ENCODE measurements at places on chromosomes 16 and 17. TPM values are rescaled to one million over a fixed set of nuclear protein-coding genes. Genes with fewer than 3 reads are reported as not detected.

Gene ARHGAP44
- 1.4 TPM for total RNA-seq

Gene AARS1
- total RNA-seq: 86.1 TPM

Gene SLC4A1
- total RNA-seq: not detected

Gene HIC1
- 97.1 TPM for total RNA-seq

DNA sequence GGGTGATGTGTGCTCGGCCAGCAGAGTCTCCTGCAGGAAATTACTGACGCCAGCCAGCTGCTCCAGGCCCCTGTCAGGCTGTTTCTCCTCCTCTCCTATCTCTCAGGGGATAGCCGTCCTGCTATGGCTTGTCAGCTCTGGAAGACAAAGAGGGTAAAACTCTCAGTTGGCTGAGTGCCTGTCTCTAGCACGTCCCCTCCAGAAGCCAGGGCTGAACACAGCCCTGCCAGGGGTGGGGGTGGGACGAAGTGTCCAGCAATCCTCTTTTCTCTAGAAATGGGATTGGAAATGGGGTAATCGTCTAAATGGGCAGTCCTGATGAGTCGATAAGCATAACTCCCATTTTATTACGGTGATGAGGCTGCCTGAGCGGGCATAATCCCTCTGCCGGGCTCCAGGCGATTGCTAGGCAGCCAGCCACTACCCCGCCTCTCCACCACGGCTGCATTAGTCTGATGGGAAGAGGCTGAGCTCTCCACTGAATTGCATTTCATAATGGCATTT lies 89.1 kb upstream of the GNAO1 start:
- DNase-seq: no peak

- DNase-seq: no peak
Observed at GRCh38 chr16:13913374-13914292, 6.3 kb upstream of the ERCC4 start.

DNA sequence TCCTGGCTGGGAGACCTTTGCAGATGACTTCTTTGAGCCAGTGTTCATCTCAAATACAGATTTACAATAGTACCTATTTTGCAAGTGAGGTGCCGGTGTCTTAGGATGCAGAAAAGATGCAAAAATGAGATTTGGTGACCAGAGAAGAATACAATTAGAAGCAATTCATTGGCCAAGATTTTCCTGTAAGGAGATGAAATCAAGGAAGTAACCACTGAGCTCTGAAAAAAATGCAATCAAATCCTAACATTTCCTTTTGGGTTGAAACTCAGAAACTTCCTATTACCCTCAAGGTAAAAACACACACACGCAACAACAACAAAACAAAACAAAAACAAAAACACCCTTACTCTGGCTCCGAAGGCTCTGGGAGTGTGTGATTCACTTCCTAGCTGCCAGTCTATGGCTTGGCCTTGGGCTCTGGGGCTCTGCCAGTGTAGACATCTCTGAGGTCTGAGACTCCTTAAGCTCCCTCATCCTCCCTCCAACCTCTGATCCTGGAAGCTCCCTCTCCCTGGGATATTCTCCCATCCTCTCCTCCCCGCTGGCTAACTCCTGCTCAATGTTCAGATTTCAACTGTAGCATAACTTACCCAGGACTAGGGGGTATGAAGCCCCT lies 16.8 kb upstream of the MT4 start:
- no peak for DNase-seq

DNA sequence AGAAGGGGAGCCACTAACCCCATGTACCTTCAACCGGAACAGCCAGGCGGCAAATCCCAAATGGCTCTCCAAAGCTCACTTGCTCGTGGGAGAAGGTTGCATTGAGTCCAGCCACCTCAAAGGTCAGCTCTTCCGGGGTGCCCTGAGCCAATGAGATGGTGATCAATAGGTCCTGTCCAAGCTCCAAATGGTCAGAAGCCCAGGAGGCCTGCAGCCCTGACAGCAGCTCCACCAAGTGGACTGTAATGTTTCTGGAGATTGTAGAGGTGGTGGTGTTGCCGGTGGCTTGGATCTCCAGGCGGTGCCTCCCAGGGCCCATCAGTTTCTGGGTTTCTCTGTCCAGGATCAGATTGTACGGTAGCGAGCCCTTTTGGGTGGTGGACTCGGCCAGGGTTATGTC lies 39.9 kb upstream of the BCO1 start:
- DNase-seq: no peak

DNA sequence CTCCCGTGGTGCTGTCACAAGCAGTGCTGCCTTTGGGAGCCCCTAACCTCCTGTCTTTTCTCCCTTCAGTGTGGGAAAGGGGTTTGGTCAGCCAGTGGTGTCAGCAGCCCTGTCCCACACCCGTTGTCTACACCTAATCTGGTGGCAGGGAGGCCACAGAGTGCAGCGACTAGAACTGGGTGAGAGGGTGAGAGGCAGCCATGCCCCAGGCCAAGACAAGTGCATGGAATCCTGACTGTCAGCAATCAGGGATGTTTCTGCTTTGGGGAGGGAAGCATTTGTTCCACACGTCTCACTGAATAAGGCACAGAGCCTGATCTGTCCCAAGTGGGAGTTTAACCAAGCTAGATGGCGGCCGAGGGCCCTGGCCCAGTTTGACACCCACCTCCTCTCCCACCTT lies 1.4 kb upstream of the ZNF267 start:
- no peak for DNase-seq

DNA sequence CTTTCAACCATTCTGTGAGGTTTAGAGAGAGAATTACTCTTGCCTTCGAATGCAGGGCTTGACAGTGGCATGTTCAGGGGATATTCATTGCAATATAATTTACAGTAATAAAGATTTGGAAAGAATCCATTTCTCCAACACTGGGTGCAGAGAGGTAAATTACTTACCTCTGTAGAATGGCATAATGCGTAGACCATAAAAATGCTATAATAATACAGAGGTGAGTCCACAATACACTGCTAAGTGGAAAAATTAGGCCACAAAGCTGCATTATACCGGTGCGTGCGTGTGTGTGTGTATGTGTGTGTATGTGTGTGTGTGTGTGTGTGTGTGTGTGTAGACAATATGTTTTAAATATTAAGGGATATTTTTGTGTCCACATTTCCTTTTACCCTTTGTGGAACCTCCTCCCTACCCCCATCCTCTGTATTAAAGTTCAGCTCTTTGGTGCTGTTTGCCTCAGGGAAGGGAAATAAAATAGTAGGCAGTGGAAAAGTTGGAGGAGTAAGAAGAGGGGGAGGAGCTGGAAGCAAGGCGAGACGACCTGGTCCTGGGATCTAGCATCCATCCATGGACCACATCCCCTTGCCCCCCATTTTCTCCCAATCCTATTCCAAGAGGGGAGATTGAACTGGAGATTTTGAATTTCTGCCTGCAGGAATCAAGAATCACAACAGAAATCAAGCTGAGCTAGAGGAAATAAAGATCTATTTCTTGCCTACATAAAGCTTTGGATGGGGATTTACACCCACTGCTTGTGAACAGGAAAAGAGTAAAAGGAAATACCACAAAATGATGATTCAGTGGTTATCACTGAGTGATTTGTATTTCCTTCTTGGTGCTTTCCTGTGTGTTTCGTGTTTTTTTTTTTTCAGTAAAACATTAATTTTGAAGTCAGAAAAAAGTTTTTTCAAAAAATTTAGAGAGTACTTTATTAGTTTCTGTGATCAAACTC lies 124.8 kb downstream of the RGS9 start:
- no peak for DNase-seq

DNA sequence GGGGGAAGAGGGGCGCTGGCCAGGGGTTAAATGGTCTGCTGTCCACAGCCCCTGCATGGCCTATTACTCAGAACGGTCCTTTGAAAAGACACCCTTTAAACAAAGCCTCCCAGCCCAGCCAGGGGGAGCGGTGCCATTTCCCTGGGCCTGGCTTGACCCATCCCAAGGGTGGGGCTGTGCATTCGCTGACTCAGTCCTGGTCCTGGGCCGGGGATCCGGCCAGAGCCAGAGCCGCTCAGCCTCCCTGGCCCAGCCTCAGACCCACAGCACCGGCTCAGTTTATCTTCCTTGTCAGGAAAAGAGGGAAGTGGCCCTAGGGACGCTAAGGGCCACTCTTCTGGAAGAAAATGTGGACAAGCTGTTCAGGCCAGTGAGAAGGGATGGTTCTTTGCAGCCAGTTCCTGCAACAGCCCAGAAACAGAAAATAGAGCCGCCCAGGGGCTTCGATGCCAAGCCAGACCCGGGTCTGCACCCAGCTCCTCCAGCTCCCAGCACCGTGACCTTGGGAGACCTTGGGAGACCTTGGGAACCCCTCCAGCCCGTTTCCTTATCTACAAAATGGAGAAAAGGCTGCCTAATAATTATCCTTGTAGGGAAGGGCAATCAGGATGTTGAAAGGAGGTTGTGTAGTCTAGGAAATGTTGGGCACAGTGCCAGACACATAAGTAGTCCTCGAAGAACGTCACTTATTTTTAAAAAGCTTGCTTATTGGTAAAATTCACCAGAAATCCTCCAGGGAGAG lies 82.5 kb downstream of the ZDHHC7 start:
- no peak for DNase-seq

- no peak for DNase-seq
Observed at GRCh38 chr17:82767041-82767754, 15.3 kb downstream of the TBCD start.

DNA sequence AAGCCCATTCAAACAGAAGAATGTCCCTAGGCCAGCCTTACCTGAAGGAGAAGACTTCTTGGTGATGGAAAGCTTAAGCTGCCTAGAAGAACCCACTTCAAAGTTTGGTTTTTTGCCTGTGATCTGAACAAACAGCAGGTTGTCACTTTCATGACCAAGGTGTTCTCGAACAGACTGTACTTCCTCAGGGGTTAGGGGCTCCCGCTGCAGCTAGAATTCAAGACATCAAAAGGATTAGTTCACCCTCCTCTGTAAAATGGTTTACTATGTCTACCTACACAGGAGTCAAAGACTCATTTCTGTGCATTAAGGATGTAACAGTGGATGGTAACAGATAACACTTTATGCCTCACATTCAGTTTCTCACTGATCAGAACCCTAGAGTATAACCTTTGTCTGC lies 13.2 kb downstream of the CIAPIN1 start:
- no peak for DNase-seq

GRCh38 chr16:67104845-67105244 lies 4.9 kb upstream of the PHAF1 start:
- no peak for DNase-seq

DNA sequence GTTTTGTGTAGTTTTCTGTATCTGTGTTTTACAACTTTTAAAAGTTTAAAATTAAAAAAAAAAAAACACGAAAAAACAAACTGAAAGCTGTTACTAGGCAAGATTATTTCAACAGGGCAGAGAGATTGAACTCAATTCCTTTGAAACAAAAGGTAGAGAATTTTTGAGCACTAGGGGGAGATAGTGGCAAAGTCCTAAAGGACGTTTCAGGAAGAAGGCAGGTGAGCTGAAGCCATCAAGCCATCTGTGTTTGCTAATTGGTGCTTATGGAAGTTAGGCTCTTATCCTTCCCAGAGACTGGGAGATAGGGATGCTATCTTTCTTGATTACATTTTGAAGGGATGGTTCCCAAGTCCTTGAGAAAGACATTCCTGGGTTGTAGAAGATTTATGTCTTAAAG lies 70.6 kb upstream of the CLEC3A start:
- DNase-seq: no peak

DNA sequence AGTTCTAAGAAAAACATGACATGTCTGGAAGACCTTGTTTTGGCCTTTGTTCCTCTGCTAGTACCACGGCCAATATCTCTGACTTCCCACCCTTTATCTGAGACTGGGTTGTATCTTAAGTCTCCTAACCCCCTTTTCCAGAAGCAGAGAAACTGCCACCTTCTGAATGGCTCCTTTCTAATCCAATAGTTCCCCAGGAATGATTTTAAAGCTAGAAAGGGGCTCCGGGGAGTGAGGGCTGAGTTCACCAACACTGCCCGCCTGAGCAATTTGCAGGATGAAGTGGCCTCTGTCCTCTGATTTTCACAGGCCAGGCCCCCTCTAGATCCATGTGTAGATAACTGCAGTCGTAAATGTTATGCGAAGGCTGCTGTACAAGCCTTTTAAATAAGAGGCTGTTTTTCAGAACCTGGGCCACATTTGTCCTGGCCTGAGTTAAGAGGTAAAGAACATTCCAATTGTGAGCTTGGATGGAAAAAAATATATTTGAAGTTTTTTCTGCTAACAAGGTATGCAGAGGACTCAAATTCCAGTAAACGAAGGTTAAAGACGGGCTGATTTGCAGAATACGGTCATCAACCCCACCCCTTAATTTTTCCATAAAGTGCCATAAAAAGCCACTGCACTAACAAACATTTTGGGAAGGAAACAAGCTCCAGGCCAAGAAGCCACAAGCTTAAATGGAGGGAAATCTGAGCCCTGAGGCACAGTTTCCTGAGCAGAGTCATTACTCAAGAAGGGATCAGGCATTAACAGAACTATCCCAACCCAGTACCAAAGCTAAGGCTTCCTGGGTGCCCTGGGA lies 117.0 kb upstream of the MAF start:
- DNase-seq: no peak

GRCh38 chr16:53947642-53948041 lies 243.7 kb downstream of the FTO start:
- no peak for DNase-seq

DNA sequence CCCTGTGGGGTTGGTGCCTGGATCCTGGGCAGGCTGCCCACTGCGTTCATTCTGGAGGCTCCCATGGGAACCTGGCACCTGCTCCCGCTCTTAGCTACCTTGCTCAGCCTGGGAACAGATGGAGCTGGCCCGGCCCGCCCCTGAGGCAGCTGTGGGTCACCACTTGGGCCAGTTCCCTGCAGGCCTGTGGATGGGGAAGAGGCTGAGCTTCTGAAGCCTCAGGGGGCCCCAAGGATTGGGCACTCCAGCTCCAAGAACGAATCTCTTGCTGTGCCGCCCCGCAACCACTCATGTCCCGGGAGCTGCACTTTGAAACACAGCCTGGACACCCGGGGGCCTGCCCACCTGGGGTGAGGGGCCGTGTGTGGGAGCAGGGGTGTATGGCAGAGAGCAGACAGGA lies 37.7 kb downstream of the BAHCC1 start:
- DNase-seq: no peak

DNA sequence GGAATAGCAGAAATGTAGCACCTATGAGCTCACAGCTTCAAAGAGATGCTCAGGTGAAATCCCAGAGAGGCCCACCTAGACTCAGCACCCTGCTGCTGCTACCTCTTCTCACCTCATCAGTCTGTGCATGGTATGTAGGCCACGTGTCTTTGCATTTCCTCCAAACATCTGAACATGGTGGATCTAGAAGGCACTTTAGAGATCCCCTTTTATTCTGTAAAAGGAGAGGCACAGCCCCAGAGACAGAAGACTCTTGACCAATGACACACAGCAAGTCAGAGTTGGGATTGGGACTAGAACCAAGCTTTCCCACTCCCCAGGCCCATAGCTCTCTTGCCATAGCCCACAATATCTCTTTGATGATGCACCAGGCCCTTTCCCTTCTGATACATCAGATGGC lies 19.4 kb upstream of the NKD1 start:
- DNase-seq: no peak

DNA sequence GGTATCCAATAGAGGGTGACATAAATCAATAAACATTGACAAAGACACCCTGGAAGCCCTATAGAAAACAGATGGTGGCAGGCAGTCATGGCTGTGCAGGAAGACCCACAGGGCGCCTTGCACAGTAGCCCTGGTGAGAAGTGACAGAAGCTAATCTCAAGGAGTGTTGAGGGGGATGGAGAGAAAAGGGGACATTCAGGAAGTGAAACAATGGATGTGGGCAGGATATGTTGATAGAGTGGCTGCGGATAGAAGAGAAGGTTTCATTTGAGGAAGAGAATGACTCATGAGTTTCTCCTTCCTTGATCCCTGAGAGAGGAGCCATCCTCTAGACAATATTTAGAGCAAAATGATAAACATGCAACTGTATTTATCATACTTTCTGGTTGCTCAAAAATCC lies 468.8 kb upstream of the HSBP1 start:
- no peak for DNase-seq

Data from glomerular endothelial cell (primary cell).